ENCODE measurements at places on chromosomes 7 and 10.

DNA sequence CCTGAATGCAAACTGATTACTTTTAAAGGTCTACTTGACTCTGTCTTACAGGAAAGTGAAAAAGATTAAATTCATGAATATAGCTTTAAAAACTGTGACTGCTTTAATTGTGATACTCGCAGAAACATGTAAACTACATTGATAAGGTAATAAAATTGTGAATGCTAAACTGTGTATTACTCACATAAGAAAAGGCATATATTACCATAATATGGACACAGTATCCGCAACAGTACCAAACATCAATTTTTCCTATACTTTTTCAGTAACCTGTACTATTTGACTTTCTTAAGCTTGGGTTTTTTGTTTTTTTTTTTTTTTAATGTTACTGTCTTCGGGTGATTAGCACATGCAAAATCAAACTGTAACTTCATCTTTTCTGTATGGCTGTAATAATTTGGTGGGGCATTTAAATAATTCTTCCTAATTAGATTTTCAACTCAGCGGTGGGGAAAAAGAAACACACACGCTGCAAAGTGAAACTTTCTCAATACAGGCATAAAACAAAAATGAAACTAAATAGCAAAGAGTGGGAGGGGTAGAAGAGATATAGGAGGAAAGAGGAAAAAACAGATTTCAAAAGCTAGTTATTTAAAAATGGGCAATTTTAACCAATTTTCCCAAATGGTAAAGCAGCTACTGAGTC lies 23.2 kb downstream of the NT5C3A start:
- no peak for DNase-seq

GRCh38 chr10:121553511-121554264 lies 44.6 kb downstream of the FGFR2 start:
- DNase-seq, result no peak

- no peak for DNase-seq
Observed at GRCh38 chr10:6757158-6757557, 177.1 kb upstream of the PRKCQ start.

DNA sequence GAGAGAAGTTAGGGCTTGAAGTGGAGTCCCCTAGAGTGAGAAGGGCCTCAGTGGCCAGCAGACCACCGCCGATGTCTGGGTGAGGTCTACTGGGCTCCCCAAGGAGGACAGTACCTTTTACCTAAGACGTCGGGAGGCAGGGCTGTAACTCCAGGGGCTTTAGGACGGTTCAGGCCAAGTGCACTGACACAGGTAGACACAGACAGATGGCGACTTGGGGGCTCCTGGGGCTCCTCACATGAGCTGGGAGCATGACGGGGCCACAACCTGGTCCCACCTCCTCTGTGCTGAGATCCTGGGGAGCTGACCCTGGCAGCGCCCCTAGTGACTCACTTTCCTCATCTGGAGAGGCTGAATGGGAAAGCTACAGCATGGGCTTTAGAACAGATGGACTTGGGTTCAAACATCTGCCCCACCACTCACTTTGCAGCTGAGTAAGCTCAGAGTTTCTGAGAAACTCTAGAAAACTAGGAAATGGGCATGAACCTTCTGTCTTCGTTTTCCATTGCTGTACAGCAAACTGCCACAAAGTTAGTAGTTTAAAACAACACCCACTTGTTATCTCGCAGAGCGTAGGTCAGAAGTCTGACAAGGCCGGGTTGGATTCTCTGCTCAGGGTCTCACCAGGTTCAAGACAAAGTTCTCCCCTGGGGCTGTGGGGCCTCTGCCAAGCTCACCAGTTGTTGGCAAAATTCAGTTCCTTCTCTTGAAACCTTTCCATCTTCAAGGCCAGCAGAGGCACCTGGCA lies 4.7 kb upstream of the COMTD1 start:
- DNase-seq, result no peak

DNA sequence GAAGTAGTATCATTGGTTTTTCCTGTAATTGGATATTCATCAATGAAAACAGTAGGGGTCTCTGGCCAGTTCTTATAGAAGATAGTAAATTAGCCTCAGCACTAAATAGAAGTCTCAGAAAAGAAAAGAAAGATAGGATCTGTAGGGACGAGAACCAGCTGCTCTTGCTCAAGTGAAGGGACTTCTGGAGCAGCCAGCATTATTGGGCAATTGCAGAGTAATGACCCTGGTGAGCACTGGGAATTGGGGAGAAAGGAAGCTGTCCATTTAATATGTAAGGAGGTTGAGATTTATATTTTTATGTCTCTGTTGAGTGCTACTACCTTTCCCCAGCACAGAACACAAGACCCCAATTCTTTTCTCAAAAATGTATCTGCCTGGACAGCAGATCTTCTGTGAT lies 61.2 kb upstream of the WNT16 start:
- no peak for DNase-seq

- DNase-seq, result no peak
Observed at GRCh38 chr7:18693406-18693805, 197.9 kb downstream of the HDAC9 start.

DNA sequence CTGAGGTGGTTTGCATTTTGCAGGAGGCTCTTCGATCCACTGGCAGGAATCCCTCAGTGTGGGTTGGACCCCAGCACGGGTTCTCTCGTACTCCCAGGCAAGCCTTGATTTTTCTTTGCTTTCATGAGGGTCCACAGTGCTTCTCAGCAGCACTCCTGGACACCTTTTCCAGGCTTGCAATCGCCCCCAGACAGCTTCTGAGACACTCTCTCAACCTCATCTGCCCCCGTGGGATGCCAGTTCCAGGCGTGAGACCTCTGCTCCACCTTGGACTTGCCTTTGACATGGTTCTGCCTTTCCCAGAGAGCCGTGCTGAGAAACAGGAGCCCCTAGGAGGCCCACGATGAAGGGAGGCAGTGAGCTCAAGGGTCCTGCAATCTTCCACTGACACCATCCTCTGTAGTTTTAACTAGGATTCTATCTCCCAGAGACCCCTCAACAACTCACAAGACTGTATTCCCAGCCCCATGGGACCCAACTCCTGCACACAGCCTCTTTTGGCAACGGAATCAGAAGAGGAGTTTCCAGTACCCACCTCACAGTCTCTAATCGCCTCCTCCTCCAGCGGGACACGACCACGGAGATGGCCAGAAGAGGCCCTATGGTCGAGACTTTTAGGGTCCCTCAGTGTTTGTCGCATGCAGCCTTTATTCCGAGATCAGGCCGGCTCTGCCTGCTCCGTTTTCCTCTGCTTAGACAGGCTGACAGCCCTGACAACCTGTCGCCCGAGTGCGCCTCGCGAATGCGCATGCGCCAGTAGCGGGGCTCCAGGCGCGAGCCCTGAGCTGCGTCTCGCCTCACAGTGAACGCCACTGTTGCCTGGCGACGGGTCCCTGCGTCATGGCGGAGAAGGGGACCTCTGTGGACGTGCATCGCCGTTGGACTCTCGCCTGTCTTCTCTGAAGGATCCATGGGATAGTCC lies 26.0 kb upstream of the ZNF273 start:
- DNase-seq, result no peak

DNA sequence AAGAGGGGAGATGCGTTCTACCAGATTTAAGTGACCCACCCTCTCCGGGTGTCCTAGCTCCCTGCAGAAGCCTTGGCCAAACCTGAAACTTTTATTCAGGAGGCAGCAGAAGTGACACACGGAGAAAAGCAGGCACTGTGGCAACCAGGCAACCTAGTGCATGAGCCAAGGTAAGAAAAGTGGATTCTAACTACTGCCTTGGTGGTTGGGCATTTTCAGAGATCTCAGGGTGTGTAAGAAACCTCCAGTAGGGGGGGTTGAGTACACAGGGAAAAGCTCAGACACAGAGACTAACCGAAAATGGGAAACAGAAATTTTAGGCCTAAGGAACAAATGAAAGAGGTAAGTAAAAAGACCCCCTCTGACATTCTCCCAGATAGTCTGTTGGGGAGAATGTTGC lies 645.7 kb downstream of the ANKRD7 start:
- DNase-seq, result no peak

DNA sequence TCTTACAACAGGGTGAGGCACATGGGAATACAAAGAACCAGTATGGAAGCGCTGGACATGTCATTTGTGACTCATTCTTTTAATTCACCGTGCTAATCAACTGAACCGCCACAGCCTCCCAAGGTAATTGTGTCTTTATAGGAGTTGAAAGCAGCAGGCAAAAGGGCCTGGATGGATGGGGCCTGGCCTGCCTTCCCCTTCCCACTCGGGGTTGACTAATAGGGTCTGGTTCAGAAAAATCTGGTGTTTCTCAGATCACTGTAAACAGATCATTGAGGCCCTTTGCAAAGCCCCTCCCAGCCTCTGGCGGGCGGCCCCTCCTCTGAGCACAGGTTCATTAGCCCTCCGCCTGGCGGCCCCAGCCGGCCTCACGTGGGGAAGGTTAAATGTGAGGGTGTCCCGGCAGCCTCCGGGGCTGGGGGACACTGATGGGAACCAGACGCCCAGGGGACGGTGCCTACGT lies 100.8 kb downstream of the EBF3 start:
- no peak for DNase-seq

DNA sequence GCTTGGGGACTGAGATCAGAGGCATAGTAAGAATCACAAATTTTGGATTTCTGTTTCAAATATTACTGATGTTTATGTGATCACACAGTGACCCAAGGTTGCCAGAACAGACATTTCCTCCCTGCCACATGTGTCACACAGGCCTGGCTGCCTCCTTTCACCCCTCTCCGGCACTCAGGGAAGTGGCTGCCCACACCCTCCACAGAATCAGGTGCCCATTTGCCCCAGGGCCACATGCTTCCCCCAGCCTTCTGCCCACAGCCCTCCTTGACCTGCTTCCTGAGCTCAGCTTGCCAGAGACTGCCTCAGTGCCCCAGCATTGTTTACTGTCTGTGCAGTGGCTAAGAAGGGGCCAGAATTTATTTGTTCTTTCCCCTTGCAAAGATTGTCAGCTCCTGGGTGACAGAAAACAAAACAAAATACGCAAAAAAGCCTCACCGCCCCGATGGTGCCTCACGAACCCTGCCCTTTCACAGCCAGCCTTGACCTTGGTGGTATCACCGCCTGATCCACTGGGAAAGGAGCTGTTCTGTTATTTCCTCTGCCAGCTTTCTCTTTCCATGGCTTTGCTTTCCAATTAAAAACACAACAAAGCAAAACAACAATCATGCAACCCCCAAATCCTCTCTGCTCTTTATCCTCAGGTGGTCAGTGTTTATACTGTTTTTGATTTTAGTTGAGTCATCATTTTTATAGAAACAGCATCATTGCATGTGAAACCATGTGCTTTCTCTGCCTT lies 52.8 kb downstream of the CHN2 start:
- no peak for DNase-seq

DNA sequence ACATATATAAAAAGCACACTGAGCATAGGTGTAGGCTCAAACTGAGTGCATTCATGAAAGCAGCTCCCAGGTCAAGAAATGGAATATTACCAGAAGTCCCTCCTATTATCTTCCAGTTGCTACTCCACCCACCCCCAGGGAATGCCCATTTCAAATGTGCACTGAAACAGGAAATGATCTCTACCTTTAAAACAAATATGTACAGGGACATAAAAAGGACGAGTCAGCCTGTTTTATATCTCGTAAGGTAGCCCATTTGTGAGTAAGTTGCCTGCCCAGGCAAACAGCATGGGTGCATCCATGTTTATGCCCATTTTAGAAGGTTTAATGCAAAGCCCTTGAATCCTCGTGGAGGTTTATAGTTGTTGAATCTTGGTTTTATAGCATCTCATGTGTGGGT lies 10.4 kb downstream of the FFAR4 start:
- no peak for DNase-seq

GRCh38 chr10:78047314-78047891 lies 13.7 kb downstream of the RPS24 start:
- DNase-seq, result no peak

GRCh38 chr10:52499281-52499680 lies 185.2 kb downstream of the DKK1 start:
- DNase-seq, result no peak

DNA sequence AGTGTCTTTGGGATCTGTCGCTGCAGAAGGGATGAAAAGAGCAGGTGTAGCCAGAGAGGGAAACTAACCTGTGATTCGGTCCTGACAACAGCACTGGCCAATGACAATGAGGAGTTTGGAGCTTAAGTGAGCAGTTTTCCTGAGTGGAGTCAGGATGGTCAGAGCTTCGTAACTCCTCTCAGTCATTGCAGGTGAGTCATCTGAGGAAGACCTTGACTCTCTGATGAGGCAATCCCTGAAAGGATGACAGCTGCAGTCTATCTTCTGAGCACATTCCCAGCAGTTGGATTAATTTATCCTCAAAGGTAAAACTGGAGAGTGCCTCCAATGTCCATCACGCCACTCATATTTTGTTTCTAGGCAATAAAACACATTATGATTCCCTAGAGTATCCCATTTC lies 401.9 kb downstream of the POM121L12 start:
- no peak for DNase-seq

DNA sequence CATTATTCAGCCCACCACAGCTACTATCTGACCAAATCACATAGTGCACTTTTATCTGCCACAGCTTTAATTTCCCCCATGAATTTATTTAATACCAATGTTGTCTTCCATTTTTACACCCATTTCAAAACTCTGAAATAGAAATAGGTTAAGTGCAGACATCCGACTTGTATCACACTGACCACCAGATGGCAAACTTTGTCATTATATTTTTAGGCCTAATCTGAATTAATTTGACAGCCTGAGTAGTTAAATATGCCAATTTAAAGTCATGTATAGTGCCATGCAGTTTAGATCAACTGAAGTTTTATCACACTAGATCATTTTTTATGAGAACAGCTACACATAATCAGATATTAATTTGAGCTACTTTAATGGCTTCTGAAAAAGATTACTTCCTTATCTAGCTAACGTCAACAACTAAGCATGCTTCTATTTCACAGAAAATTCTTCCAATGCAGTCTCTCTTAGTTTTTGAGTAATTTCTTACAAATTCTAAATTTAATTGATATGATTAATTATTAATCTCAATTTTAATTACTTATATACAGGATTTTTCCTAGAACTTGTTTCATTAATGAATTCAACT lies 566.4 kb downstream of the GFRA1 start:
- no peak for DNase-seq

DNA sequence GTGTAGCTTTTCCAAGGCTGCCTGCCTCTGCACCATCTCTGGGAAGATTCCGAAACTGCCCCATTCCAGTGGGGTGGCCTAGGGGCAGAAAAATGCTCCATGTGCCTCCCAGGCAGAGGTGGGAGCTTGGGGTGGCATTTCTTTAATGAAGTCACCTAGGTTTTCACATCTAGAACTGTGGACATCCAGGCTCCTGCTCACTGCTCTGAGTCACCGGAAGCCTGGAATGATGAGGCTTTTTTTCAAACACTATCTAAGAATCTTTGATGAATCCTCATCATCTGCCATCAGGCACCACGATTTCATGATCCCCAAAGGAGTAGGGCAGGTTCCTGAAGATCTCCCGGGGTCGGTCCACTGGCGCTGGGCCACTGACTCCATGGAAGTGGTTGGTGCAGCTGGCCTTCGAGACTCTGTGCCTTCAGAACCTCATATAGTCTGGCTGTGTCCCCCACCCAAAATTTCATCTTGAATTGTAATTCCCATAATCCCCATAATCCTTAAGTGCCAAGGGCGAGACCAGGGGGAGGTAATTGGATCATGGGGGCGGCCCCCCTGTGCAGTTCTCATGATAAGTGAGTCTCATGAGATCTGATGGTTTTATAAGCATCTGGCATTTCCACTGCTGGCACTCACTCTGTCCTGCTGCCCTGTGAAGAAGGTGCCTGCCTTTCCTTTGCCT lies 37.1 kb downstream of the MTURN start:
- no peak for DNase-seq

GRCh38 chr10:58373442-58373827 lies 11.8 kb upstream of the TFAM start:
- DNase-seq, result no peak
